Suprapubic skin (tissue), 4 donors: ENCODE measurements at places on chromosomes 1 and 21.

GRCh38 chr1:235998812-235999211 lies 66.1 kb downstream of the NID1 start:
- no peak for DNase-seq

GRCh38 chr1:36160949-36161485 lies 5.1 kb downstream of the MAP7D1 start:
- peak; percentile 88 for DNase-seq

- no peak for DNase-seq
Measured at GRCh38 chr1:50179639-50180038, 70.9 kb downstream of the ELAVL4 start.

- DNase-seq, result no peak
Measured at GRCh38 chr21:36183144-36183795, 26.6 kb downstream of the DOP1B start.

DNA sequence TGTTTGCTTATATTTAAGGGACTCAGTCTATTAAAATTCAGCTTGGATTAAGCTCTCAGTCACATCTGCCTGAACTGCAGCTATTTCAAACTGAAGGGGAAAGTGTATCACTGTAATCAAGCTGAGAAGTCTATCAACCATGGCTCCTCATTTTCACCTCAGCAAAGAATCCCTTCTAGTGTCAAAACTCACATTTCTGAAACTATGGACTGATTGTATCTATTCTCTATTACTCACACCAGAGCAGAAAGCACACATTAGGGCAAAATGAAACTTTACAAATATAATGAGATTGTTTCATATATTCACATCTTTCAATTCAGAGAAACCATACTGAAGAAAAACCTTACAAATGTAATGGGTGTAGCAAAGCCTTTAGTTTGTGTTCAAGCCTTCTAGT lies 14.6 kb upstream of the C1orf146 start:
- DNase-seq, result no peak

DNA sequence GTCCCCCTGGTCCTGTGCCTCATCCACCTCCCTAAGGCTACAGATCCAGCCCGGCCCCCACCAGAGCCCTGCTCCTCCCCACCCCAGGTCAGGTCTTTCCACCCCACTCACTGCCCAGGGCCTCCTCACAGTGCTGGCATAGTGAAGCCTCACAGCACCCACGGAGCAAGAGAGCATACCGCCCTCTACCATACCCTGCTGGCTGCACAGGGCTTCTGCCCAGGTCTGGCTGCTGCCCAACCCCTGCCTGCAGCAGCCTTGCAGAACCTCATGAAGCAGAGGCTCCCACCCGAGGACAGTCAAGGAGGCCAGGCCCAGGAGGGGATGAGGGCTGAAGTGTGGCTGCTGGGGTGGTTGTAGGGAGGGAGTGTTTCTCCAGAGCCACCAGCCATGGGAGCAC lies 19.7 kb upstream of the ARF1 start:
- DNase-seq, result peak; percentile 55

DNA sequence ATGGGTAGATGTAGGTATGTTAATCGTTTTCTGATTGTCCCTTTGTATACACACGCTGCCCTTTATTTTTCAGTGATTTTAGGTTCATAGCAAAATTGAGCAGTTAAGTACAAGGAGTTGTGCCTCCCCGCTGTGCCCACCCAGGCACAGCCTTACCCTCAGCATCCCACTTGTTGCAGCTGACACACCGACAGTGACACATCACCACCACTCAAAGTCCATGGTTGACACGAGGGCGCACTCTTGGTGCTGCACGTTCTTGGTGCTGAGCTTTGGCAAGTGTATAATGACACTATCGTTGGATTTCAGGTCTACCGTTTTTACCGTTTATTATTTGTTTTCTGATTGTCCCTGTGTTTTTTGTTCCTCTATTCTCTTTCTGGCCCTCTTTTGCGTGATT lies 15.6 kb downstream of the C1orf159 start:
- no peak for DNase-seq

DNA sequence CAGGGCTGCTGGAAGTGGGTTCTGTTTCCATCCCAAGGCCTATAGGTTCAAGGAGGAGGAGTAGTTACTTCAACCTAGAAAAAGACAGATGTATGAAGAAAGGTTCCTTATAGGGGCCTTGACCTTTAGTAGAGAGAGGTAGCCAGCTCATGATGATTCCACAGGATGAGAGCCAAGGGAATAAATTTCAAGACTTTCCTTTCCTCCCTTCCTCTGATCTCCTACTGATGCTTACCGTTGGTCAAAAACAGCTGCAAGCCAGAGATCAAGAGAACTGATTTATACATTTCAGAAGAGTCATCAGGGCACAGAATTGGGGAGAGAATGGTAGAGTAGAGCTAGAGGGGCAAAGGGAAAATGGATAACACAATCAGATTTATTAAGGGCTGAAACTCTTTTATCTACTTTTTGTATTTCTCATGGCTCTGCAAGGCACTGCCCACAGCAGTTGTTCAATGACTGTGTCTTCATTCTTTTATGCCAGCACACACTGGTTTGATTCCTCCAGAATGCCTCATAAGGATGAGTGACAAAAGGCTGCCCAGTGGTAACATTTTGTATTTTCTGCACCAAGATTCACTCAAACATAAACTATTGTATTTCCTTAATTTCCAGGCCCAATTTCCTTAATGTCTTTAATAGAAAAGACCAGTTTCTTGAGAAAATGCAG lies 37.4 kb downstream of the AK5 start:
- DNase-seq, result no peak

- no peak for DNase-seq
Measured at GRCh38 chr1:206524739-206525364, 17.5 kb downstream of the RASSF5 start.

DNA sequence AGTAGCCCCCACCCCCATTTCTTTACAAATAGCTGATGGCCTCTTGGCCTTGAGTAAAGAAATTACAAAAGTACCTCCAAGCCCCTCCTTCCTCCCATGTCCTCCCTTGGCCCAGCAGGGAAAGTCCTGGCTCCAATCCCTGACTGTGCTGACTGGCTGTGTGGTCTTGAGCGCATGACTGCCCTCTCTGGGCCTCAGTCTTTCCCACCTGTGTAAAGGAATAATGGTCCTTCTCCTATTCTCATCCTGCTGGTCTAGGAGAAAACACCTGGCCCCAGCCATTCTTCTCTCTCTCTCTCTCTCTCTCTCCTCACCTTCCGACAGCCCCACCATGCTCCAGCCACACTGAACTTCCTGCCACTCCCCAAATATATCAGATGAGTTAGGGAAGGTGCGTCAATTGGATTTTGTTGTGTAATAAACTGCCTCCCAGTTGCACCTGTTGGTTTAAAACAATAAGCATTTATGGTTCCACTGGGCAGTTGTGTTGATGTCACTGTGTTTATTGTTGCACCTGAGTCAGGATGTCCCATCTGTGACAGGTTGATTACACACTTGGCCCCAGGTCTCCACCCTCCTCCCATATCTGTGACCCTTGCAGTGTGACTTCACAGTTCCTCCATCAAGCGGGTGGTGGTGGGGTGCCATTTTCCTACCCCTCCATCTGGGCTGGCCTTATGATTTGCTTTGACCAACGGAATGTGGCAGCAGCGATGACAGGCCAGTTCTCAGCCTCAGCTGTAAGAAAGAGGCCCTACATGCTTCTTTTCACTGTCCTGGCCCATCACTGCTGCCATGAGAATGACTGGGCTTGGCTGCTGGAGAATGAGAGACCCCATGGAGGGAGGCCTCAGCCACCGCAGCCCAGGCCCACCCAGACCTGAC lies 22.3 kb upstream of the LRP8 start:
- DNase-seq, result peak; percentile 59

- no peak for DNase-seq
Measured at GRCh38 chr1:167904652-167905130, 9.2 kb downstream of the ADCY10 start.

- peak; percentile 84 for DNase-seq
Measured at GRCh38 chr1:167454894-167455785, 63.2 kb downstream of the CD247 start.

DNA sequence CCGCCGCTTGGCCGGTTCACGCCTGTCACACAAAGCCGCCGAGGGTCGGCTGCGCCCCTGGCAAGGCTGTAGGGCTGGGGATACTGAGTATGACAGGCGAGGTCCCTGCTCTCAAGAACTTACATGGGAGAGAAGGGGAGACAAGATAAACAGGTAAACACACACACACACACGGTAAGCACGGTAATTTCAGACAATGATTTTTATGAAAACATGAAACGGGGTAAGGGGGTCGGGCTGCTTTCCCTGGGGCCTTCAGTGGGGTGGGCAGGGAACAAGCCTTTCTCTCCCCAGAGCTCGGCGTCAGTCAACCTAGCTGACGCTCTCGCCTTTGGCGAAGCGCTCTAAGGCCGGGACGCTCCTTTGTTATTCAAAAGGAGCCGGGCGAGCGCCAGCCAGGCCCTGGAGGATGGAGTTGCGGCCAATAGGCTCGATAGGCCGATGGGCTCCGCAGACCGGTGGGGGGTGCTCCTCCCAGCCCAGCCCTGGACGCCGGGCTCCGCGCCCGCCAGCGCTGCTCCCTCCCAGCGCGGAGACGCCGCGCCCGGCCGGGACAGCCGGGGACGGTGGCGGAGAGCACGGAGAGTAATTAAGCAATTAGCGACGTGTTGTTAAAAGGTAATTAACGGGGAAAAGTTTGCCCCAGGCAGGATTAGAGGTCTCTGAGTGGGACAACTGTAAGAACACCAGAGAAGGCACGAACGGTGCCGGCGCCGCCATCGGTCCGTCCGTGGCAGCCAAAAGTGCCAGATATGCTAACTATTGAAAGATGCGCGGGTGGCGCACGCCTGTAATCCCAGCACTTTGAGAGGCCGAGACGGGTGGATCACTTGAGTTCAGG lies 950 bp upstream of the INKA2 start:
- DNase-seq, result no peak

GRCh38 chr1:150537732-150538684 lies 11.2 kb upstream of the ADAMTSL4 start:
- DNase-seq, result no peak

- DNase-seq, result no peak
Measured at GRCh38 chr1:213980906-213981305, 6.9 kb upstream of the PROX1 start.

DNA sequence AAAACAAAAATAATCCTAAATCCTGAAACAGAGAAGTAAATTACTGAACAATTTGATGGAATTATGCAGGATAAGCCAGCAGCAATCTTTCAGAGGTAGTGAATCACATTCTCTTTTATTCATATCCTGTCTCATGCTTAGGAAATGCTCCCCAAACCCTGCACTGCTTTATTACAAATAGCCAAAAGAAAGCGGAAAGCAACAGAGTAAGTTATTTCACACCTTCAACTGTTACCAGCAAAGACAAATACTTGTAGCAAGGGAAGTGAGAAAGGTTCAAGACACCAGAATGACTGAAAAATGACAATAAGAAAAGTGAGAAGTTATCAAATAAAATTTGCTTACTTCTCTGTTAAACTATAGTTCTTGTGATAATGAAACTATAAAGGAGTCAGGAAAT lies 6.2 kb downstream of the ZRANB2 start:
- DNase-seq, result no peak

DNA sequence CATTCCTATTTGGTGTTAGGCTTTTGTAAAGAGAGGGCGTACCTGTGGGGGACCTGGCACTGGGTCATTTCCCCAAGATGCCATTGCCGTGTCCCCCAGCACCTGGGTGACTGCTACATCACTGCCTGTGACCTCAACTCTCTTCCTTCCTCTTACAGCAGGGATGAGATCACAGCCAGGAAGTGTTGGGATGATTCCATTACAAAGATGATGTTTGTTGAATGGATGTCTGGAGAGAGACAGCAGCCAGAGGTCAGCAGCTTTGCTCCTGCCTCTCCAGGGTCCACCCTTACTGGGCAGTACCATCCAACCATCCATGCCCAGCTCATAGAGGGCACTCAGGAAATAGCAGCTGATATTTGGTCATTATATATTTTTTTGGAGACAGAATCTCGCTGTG lies 35.1 kb downstream of the TMEM51 start:
- no peak for DNase-seq

- no peak for DNase-seq
Measured at GRCh38 chr1:101479945-101480344, 243.1 kb downstream of the S1PR1 start.

DNA sequence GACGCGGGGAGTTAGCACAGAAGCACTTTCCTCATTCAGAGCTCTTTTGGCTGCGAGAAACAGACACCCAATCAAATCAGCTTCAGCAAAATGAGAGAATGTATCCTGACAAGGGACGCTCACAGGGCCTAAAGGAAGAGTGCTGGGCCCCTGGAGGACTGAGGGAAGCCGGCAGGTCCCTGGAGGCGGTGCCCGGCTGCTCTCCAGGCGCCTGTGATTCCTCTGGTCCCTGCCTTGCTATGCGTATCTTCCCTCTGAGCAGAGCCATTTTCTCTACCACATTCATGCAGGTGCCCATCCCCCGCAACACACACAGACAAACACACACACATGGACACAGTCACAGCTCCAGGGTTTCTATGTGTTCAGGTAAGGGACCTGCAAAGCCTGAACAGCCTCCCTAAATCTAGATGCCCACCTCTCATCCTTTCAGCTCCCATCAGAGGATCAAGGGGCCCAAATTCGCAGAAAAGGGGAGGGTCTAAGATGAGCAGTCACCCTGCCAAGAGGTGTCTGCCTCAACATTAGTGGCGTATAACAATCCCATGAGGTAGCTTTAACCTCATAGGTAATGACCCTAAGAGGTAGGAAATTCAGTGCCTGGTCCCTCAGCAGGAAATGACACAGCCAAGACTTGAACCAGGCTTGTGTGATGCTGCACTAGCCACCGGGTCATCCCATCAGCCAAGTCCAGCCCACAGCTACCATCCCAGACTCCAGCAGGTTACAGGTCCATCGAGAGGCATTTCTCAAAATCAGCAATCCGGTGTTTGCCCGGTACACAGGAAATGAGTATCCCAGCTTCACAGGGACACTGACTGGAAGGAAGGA lies 29.0 kb downstream of the PTAFR start:
- no peak for DNase-seq

DNA sequence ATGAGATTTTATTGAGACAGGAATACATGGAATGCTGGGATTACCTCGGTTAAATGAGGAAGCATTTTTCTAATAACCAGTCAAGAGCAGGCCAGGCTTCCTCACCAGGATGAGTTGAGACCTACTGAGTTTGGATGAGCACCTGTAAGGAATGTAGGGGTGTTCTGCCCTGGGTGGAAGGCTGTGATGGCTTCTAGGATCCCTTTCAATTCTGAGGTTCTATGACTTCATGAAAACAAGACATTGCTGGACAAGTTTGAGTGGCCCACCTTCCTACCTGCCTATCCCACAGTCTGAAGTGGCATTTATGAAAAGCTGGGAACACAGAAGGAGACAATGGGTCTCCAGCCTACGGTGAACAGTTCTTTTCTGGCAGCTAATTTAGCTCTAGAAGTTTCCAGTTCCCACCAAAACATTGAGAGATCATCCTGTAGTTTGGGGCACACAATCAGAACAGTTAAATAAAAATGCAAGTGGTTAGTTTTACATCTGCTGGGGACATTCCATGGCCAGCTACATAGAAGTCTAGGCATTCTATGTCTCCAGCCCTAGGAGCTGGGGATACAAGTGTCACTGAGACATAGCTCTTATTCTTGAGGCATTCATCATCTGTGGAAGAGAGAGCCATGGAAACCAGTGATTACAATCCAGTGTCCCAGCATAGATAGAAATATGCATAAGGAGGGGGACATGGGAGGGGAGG lies 51.3 kb upstream of the TSPAN2 start:
- no peak for DNase-seq
